ENCODE measurements at places on chromosomes 1 and 21. TPM values are rescaled to one million over a fixed set of nuclear protein-coding genes. Genes with fewer than 3 reads are reported as not detected.

DNA sequence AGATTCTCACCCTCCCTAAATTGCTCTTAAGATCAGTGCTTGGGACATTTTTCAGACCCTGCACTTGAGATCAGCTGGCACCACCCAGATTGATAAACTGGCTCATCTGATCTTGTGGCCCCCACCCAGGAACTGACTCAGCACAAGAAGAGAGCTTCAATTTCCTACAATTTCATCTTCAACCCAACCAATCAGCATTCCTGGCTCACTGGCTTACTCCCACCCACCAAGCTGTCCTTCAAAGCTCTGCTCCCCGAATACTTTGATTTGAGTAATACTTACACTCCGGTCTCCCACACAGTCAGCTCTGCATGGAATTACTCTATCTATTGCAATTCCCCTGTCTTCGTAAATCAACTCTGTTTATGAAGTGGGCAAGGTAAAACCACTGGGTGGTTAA, 461.9 kb upstream of the RGS18 start:
- no peak for DNase-seq

DNA sequence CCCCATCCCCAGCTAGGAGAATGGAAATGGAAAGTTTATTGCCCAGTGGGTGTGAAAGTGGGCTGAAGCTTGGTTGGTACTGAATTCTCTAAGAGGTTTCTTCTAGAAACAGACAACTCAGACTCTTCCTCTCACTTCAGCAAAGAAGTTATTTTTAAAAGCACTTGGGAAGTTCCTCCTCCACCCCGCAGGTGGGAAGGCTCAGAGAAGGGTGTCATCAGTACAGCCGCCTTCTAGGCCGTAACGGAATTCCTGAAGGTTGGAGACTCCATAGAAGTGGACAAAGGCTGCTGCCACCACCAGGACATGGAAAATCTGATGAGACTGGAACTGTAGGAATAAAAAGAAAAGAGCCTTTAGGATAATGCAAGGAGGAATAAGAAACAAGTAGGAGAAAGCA, 14.3 kb upstream of the KLHL12 start:
- DNase-seq = no peak

C1orf115 gene
- 16.1 TPM for total RNA-seq

CNTN2 gene
- 0.78 TPM for total RNA-seq

OPN3 gene
- total RNA-seq = 8.2 TPM

DNA sequence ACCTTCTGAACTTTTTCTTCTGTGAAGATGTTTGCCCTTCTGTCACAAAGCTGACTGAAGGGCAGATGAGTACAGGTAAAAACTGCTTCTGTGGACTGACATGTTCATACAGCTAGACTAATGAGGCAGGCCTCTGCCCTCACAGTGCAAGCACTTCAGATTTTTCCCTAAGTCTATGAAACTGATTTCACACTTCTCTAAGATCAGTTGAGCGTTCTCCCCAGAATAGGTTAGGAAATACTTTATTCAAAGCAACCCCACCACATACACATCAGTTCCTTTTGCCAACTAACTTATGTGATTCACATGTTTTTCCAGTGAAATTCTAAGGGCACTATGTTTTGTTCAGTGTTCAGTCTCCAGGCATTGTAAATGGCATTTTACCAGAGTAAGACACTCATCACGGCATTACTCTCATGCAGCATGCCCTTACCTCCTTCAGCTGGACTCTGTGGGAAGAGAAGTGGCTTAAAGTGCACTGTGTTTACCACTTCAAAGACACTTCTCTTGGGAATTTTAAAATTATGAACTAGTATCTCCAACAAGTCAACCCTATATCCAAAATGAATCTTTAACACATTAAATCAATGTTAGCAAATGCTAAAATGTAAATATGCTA, 5.4 kb upstream of the PSMG1 start:
- no peak for DNase-seq

DNA sequence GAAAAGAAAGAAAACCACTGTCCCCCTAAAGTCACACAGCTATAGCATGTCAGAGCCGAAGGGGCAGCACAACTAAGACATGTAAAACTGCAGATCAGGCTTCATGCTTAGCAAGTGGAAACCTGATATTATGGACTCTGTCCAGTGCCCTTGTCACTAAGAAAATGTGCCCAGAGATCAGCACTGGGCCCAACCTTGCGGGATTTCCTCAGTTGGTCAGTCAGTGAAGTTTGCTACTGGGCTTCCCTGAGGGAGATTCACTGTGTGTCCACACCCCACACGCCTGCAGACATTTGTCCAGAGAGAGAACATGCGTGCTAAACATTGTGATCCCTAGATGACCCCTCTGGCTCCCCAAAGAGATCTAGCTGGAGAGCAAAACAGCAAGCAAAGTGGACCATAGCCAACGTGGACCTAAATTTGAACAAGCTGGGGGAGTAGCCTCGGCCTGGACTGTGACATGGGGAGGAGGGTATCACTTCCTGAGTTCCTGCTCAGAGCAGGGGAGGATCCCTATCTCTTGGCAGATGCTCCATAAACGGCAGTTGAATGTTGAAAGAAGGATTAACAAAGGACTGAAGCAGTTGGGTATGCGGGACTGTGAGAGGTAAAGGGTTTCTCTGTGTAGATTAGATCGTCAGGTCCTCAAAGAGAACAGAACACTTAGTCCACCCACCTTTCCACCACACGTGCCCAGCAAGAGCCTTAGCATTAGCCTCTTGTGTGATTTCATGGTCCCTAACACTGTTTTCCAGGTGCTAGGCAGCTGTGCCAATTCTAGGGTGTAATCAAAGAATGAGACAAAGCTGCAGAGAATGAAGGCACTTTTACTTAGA, 53.6 kb downstream of the GLUL start:
- no peak for DNase-seq

SMAP2 gene
- 10.9 TPM for total RNA-seq

EXTL1 gene
- total RNA-seq = 0.78 TPM

GRCh38 chr1:228935198-228935663, 200.0 kb downstream of the RHOU start:
- DNase-seq = no peak

DNA sequence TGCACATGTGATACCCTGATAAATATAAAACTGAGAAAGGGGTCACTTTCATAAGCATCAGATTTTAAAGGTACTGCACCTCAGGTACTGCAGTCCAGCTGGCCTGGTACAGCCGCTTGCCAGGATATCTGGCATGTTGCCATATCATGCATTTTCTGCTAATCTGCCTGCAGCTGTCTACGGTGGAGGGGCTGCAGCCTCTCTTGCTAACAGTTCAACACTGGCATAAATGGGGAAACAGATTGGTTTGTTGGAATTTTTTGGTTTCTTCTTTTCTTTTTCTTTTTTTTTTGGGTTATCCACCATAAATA, 71.5 kb downstream of the MIS18A start:
- DNase-seq = no peak

SHE gene
- 23.8 TPM for total RNA-seq

PADI1 gene
- total RNA-seq = not detected

BEND5 gene
- 4.4 TPM for total RNA-seq

MAP3K6 gene
- total RNA-seq = 52.7 TPM

DNA sequence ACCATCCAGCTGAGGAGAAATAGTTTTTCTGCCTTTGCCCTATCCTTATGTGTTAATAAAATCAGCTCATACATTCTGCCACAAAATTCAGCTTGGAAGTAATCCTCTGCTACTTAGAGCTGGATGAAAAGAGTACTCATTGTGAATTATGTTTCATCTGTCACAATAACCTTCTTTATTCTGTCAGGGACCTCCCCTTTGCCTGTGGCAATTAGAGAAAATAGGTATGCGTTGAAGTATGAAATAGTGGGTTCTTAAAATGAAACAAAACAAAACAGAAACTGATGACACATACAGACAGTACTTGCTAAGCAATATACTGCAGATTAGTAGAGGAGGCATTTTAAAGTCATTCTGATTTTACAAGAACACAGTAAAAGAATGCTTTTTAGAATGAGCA, 578.5 kb downstream of the USP25 start:
- DNase-seq = no peak

- no peak for DNase-seq
Observed at GRCh38 chr1:224430511-224431113, 4.0 kb downstream of the WDR26 start.

DNA sequence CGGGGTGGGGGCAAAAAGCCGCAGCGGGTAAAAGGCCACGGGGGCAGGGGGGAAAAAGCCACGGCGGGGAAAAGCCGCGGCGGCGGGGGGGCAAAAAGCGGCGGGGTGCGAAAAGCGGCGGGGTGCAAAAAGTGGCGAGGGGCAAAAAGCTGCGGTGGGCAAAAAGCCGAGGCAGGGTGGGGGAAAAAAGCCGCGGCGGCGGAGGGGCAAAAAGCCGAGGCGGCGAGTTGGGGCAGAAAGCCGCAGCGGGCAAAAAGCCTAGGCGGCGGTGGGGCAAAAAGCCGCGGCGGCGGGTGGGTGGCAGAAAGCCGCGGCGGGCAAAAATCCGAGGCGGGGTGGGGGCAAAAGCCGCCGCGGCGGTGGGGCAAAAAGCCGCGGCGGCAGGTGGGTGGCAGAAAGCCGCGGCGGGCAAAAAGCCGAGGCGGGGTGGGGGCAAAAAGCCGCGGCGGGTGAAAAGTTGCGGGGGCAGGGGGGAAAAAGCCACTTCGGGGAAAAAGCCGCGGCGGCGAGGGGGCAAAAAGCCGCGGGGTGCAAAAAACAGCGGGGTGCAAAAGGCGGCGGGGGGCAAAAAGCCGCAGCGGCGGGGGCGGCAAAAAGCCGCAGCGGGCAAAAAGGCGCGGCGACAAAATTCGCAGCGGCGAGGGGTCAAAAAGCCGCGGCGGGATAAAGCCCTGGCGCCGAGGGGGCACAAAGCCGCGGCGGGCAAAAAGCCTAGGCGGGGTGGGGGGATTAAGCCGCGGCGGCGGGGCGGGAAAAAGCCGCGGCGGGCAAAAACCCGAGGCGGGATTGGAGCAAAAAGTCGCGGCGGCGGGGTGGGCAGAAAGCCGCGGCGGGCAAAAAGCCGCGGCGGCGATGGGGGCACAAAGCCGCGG, 3901.2 kb downstream of the SRGAP2C start:
- DNase-seq = no peak

GRCh38 chr1:62625415-62625814, 28.1 kb downstream of the ANGPTL3 start:
- DNase-seq = no peak

- no peak for DNase-seq
Observed at GRCh38 chr1:205986292-205986691, 16.9 kb downstream of the RAB7B start.

- peak; percentile 56 for DNase-seq
Observed at GRCh38 chr1:235415008-235415904, 48.0 kb downstream of the TBCE start.

IVL gene
- not detected for total RNA-seq

GRCh38 chr1:226826479-226827261, 43.7 kb upstream of the PSEN2 start:
- no peak for DNase-seq

SPATA17 gene
- 2.5 TPM for total RNA-seq

DNA sequence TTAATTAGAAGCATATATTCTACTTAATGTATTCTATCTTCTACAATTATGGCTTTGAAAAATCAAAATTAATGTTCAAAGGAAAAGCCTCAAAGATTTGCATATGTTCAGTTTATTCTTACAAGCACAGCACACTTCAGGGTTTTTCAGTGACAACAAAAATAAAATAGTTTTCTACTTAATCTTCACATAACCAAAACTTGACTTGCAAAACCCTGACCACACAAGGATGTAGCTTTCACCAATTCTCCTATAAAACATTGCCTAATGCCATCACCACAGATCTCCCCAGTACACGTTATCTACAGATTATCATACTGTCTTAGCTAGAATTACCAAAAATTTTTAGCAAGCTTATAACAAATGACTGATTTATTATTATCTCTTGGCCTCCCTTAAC, 23.3 kb downstream of the LPAR3 start:
- no peak for DNase-seq

LIN28A gene
- total RNA-seq = not detected

DNA sequence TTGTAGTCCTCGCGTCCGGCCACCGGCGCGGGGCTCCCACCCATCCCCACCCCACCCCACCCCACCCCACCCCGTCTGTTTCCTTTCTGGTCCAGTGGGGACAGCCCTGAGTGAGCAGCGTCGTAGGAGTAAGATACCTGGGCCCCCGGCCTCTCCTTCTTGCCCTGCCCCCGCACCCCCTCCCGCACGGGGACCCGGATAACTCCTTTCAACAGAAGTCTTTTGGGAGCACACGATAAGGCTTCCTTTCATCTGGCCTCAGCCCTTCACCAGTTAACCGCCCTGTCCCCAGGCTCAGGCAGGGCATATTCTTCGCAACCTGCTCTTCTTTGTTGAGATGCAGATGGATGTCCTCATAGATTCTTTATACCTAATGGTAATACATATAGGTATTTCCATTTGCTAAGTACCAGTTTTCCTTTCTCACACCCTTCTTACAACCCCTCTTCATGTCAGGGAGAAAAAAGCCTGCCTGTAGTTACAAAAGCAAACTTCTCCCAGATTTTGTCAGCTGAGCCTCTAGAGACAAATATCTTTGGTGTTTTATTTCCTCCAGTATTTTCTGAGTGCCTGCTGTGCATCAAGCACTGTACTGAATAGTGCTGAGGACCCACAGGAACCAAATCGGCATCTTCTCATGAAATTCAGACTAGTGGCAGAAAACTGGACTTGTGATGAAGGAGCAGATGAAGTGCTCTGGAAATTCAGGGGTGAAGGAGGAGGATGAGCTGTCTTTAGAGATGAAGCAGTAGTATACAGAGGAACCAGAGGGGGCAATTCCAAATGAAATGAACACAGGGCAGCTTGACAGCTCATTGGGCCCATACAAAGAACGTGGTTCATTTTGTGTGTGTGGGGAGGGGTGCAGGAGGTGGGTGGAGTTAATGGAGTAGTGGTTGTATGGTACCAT, 33.6 kb downstream of the SLC2A1 start:
- DNase-seq = no peak

DNA sequence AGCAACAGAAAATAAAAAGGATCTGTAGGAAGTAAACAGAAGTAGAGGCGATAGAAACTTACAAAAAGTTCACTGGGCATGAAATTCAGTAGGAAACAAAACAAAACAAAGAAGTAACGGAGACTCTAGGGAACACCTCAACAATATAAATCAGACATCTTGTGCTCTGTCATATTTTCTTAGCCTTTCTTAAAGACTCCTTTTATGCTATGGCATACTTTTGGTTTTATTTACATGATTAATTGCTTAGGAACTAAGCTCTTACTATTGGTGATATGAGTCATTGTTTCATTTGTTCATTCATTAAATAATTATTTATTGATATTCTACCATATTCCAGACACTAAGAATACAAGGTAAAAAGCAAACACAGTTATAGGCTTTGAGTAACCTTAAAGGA, 126.6 kb downstream of the KCNT2 start:
- DNase-seq = no peak

DNA sequence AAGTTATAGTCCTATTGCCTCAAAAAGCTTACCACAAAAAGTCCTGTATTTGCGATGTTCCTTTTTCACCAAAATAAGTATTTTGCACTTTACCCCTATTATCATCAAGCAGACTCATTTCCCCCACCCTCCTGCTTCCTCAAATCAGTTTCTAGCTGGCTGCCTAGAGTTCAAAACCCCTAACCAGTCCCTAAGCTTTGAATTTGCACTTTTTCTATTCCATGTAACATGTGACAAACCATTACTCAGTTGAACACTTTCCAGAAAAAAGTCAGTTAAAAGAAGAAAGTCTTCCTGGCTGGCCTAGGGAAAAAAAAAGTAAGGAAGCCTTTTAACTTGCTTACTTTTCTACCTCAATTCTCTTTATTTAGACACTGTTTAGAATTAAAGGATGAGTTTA, 8.2 kb downstream of the CEP170 start:
- no peak for DNase-seq

LHX8 gene
- total RNA-seq = not detected
